ENCODE measurements at places on chromosomes 16 and 17.

GRCh38 chr16:22945361-22945760 lies 131.4 kb downstream of the HS3ST2 start:
- no peak for DNase-seq

DNA sequence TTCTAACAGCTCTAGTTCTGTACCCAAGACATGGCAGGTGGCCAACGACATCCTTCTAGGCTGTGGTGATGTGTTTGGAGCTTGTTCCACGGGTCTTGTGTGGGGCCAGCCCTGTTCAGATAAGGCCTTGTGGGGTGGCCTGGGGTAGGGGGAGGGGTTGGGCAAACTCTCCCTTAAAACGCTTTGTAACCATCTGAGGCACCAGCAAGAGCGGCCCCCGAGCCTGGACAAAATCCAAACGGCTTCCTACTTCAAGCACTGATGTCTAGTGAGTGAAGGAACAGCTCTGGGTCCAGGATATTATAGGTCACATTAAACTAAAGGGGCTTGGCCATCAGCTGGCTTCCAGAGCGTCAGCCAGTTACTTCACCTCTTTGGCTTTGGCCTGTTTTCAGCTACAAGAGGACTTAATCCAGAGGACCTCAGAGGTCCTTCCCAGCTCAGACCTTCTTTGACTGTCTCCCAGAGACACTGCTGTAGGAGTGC lies 11.9 kb downstream of the SERPINF1 start:
- no peak for DNase-seq

GRCh38 chr17:76691379-76692191 lies 19.2 kb downstream of the MXRA7 start:
- DNase-seq = no peak

DNA sequence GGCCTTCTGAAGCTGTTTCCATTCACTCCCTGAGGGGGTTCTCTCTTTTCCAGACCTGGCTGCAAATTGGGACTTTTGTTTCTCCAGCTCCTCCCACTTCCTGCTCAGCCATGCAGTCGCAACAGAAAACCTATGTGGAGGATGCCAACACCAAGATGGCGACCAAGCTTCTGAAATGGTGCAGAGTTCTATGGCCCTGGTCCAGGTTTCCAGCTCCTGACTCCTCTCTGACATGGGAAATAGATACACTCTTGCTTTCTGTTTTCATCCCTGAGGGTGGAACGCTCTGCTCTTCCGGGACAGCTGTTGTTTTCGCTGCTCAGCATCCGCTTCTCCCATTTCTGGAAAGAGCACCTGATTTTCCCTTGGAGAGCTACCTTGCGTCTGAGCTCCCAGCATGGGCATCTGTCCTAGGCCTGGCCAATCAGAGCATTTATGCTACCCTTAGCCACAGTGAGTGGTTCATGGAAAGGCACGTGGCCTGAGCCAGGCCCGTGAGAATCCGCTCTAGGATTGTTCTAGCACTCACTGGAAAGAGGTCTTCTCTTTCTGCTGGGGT lies 8.1 kb downstream of the GPRC5B start:
- DNase-seq = no peak

- DNase-seq = no peak
These were observed 151.0 kb downstream of the VPS53 start for GRCh38 chr17:563616-564015.

DNA sequence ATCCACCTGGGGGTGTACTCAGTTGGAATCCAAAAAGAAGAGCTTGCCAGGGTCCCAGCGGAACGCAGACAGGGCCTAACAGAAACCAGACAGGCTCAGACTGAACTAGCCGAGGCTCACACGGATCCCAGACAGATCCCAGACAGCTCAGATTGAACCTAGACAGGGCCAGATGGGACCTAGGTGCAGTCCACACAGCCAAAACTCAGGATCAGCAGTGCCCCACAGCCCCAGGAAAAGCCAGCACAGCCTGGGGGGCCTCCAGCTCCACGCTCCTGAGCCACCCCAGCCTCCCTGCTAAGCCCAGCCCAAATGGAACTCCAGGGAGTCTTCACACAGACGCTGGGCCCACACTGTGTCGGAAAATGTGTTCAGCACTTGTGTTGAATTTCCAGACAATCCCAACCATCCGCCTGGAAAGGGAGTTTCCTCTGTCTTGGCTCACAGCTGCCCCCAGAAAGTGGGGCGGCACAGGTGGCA lies 7.5 kb downstream of the STX1B start:
- no peak for DNase-seq

DNA sequence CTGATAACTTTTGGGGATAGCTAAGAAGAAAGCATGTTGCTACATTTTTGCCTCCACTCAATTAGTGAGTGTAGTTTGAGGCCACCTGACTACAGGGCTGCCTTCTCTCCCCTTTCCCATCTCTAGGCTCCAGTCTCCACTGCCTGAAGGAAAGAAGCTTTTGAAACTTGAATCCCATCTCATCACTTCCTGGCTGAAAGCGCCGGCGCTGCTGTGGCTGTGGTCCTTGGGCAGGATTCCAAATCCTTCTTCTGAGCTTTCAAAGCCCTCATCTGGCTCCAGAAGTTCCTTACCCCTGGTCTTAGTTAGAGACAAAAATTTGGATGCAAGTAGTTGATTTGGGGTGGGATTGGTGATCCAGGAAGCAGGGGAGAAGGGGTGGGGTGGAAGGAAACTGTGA lies 119.4 kb downstream of the FOXL1 start:
- DNase-seq = no peak

- peak; percentile 29 for DNase-seq
These were observed 5.3 kb upstream of the WDR24 start for GRCh38 chr16:695355-696089.

DNA sequence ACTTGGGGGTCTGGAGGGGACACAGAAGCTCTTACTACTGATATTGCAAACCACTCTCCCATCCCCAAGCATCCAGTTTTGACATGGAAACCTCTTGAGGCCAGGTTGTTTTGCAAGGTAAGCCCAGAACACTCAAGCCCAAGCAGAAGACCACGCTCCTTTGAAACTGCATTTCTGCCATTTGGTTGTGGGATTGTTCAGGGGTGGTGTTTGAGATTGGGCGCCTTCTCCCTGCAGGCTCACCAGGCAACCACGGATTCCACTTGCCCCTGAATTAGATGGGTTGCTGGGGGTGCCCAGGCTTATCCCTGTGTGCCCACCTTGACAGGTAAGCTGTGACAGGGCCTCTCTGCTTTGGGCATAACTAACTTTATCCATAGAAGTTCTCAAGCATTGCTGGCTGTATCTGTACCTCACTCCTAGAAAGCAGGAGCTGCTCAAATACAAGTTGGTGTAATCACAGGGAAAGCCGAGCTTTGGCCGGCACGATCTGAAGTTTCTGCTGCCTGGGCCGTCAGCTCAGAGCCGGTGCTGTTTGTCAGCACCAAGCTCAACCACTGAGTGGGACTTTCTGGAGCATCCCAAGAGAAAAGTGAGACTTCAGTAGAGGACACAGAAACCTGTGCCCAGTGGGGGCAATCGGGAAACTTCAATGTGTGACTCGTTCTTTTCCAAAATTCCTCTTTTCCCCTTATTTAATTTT lies 93.6 kb downstream of the CYLD start:
- no peak for DNase-seq

- DNase-seq = no peak
These were observed 1332.3 kb downstream of the CDH11 start for GRCh38 chr16:63789603-63790002.

DNA sequence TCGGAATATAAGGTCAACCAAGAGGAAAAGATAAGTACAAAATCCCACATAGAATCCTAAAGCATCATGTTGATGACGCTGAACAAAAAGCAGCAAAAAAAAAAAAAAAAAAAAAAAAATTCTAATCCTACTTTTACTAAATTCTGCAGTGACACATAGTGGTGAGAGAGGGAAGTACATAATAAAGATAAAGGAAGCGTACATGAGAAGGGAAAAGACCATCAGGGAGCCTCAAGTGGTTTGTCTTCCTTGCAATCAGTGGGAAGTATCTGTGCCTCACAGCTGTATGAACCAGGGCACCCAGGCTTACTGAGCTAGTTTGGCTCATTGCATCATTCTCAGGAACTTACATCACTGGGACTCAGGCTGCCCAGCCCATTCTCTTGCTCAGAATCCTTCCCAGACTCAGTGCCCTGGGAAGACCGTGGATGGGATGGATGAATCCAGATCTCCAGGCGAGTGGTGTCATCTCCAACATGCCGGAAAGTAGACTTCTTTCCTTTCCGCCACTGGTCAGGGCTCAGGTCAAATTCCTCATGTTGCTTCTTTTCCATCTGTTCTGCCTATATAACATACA lies 21.2 kb downstream of the SMG6 start:
- no peak for DNase-seq

GRCh38 chr17:39196808-39197291 lies 619 bp downstream of the CACNB1 start:
- DNase-seq = no peak

DNA sequence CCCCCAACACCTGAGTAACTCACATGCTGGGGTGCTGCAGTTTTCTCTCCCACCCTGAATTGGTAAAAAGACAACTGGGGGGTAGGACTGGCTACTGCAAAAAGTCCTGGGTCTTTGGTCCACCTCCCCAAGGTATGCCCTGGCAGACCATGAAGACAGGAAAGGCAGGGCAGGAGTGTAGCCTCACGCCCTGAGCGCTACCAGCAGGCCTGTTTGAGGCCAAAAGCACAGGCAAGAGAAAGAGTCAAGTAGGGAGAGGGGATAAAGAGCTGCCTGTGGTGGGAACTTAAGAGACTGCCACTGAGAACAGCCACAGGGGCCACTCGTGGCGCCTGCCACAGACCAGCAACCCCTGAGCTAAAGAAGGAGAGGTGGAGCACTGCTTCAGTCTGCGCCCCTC lies 13.8 kb downstream of the PSMB3 start:
- no peak for DNase-seq

DNA sequence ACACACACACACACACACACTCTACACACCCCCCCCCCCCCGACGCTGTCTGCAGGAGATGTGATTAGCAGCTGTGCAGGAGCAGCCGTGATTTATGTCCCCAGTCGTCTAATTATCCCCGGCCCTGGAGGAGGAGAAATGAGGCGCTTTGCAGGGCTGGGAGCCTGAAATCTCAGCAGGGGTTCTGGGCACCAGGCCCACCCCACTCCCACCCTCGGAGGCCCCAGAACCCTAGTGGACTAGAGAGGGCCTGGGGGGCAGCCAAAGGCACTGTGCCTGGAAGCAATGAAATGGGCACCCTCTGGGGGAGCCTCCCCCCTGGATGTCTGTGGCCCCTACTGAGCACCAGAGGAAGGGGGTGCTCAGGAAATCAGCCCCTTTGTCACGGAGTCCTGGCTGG lies 134.2 kb upstream of the CIBAR2 start:
- DNase-seq = no peak

GRCh38 chr17:39205112-39205526 lies 5.0 kb downstream of the RPL19 start:
- no peak for DNase-seq

DNA sequence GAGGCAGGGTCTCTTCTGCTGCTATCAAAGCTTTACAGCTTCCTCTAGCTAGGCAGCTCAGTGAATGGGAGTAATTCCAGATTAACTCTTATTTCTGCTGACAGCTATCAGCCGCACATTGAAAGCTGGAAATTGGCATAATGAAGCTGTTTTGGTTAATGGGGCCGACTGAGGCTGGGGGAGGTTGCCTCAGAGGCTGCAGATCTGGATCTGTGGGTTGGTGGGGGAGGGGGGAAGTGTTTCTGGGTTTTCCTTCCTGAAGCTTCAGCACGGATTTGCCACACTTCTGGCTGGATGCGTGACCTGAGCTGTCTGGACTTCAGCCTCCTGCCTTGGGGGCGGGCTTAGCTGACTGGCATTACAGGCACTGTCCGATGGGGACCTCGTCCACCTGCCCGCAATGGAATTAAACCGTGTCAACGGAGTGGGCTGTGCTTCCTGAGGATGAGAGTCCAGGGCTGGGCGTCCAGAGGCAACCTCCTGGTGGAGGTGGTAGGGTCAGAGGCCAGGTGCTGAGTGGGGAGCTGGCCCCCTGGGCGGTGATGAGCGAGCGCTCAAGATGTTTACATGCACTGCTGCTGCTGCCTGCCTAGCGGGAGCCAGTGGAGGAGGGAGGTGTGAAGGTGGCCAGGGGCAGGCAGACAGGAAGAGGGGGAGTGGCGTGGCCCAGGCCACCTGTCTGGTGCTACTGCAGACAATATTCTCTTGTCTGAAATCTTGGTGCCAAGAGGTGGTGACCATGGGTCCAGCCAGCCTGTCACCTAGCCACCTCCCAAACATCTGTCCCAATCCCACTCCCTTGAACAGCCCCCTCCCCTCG lies 6.7 kb upstream of the ABCC3 start:
- DNase-seq = no peak

- DNase-seq = no peak
These were observed 6.8 kb downstream of the CDK5R1 start for GRCh38 chr17:32493571-32493970.

GRCh38 chr17:41737680-41738023 lies 3.2 kb upstream of the HAP1 start:
- no peak for DNase-seq

GRCh38 chr16:53598511-53599275 lies 95.7 kb upstream of the AKTIP start:
- no peak for DNase-seq

- no peak for DNase-seq
These were observed 191.8 kb downstream of the PRKCA start for GRCh38 chr17:66494023-66494803.

DNA sequence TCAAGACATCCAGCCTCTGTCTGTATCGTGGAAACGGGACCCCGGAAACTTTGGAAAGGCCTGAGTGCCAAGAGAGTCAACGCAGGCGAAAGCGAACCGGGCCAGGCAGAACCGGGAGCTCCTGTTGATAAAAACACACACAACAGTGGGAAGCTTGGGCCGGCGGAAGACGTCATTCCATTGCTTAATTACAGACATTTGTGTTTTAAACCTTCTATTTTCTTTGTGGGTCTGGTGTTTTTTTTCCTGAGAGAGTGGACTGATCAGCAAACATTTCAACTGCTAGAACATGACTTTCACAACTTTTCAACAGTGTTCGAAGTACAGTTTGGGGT lies 878 bp upstream of the RNF157 start:
- DNase-seq = no peak

GRCh38 chr16:31386157-31386984 lies 6.8 kb upstream of the ITGAD start:
- no peak for DNase-seq

DNA sequence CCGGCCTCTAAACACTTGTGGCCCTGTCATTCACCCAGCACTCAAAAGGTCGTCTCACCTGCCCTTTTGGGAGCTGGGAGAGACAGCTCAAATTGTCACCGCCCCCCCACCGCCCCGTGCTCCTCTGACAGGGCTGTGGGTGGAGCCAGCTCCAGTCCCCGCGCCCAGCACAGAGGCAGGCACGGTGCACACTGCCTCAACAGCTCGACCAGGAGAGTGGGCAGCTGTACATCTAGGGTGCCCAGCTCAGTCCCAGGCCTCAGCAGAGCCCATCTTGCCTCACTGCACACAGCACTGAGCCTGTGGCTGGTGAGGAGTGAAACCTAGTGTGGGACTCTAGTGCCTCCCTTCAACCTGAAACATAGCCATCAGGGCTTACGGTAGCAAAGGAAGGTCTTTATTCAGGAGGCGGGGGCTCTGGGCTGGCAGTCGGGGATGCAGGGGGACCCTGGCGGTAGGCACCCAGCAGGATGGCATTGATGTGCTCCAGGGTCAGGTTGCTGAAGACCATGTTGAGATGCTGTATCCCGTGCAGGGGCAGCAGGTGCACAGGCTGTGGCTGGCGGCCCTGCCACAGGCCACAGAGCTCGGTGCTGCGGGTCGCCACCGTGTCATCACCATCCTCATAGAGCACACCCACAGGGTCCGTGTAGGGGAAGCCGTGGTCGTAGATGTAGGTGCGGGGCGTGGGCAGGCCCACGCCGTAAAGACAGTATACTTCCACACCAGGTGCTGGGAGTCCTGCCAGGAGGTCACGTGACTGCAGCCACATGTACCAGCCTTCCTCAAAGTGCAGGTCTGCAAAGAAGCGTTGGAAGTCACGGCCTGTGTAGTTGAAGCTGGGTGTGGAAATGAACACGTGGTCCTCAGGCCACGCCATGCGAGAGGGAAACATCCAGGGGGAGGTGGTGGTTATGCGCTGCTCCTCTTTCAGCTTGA lies 3.1 kb upstream of the PSMB10 start:
- no peak for DNase-seq

Measured in stimulated activated CD8-positive, alpha-beta memory T cell treated with anti-CD3 and anti-CD28 coated beads, Interleukin-2, amount 100 ng/mL, for 1 hour (primary cell).